CD8-positive, alpha-beta T cell (primary cell): ENCODE measurements at places on chromosomes 6 and 20.
A peak's percentile ranks its signal among the peaks of the same experiment; 100 is the strongest.

GRCh38 chr6:100998111-100998510 is 117.0 kb upstream of the ASCC3 start:
- no peak for DNase-seq

DNA sequence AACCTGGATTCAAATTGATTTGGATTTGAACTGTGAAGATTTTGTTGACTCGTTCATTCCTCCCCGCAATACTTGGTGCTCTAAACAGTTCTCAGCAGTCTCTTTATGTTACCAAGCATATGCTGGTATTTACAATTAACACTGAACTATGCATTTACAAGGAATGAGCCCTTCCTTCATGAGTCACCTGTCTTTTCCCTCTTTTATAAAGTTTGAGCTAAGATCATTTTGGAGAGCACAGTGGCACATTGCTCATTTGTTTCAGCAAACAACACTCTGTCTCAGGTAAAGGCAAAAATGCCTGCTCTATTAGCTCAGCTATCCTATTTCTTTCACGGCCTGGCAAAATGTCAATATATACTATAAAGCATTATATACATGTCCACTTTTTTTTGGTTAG is 285.4 kb downstream of the PHACTR1 start:
- no peak for DNase-seq

- DNase-seq, result no peak
These were observed 1.3 kb downstream of the OXT start for GRCh38 chr20:3072530-3073250.

GRCh38 chr20:41508335-41508734 is 109.8 kb downstream of the CHD6 start:
- no peak for DNase-seq

- DNase-seq, result no peak
These were observed 25.7 kb upstream of the TUBB2A start for GRCh38 chr6:3183066-3183465.

DNA sequence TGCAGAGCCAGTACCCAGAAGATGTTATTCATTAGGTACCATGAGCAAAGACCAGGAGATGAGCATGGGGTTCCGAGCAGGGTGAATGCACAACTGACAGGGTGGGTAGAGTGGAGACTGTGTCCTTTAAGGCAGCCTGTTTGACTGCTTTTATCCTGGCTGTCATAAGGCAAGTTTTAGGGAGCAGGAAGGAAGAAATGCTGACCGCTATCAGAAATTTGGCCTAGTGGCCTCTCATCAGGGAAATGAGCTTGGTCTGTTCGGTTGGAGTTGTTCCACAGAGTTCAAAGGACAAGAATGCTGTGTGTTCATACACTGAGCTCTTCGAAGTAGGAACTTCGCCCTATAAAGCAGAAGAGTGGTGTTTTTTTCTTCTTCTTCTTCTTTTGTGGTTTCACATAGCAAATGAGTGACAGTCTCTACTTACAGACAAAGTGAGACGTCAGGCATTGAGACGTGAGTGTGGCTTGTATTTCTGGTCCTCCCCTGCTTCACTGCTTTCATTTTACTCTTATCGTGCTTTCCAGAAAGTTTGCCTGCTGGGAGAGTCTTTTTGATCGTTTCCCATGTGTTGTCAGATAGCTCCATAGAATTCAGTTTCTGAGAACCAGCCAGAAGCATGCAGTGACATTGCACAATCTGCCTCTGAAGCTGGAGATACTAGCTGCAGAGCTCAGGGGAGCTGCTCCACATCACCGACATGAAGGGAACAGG is at the start of gene CASS4:
Gene CASS4 (plus strand): TSS at position 502 of the 714 bp plus-strand sequence. CDS start 199 bp downstream, at position 701.
- DNase-seq, result peak; percentile 45

GRCh38 chr20:16027686-16028085 is 545.6 kb downstream of the KIF16B start:
- DNase-seq, result no peak

DNA sequence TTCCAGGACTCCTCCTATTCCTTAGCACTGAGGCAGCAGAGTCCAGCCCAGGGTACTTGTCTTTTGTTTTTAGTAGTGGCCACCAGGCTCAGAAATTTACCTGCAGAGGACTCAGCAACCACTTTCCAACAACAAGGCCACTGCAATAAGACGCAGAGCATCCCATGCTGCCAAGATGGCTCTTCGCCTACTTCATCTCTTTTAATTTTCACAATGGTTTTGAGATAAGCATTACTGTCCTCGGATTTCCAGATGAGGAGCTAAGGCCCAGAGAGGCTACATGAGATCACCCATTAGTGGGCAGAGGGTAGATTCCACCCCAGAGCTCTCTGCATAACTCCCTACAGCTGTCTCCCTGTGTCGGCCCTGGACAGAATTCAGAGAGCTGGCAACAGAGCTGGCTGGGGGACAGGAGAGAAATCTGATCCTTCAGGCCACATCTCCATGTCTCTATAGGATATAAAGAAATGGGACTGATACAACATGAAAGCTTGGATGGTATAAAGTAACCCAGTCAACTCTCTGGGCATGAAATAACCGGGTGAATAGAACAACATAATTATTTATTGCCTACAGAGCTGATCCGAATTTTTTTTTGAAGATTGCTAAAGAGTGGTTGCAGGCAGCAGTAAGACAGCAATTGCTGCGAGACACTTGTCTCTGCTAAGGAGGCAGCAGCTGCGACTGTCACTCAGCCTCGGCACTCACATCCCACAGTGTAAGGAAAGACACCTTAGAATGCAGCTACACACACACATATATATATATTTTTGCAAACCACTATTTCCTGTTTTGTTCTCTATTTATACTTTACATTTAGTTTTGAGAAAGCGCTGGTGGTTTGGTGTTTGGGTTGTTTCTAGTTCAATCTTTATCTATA is 37.2 kb downstream of the SCML4 start:
- DNase-seq, result peak; percentile 75

DNA sequence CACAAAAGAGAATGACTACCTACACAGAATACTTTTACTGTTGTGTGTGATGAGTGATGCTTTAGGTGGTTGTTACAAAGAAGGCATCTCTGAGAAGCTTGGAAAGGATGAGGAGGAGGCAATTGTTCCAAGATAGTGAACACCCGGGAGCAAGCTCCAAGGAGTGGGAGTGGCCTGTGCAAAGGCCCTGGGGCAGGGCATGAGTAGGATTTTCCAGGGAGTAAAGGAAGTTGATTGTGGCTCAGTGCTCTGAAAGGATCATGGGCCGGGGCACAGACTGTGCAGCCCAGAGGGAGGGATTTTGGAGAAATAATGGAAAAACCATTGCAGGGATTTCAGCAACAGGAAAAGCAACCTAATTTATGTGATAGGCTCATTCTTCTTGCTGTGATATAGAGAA is 264.3 kb downstream of the CDH26 start:
- DNase-seq, result no peak

GRCh38 chr6:163373240-163373639 is 41.3 kb upstream of the QKI start:
- DNase-seq, result no peak

GRCh38 chr6:45415315-45415714 is 37.6 kb upstream of the SUPT3H start:
- DNase-seq, result no peak

GRCh38 chr6:129498541-129498940 is 211.4 kb downstream of the ARHGAP18 start:
- DNase-seq, result no peak

- DNase-seq, result no peak
These were observed 91.9 kb upstream of the SIRPA start for GRCh38 chr20:1803061-1803931.

DNA sequence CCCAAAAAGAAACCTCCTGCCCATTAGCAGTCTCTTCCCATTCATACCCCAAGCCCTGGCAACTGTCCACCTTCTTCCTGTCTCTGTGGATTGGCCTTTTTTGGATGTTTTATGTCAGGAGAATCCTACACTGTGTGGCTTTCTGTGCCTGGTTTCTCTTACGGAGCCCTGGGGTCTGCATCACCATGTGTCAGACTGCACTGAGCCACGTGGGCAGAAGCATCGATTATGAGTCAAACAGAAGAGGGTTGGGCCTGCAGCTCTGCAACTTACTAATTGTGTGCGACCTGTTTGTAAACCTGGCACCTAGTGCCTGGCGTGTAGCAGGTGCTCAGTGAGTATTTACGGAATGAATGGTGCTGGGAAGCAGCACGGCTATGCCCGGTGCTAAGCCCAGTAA is 62.6 kb downstream of the IGF2R start:
- no peak for DNase-seq

DNA sequence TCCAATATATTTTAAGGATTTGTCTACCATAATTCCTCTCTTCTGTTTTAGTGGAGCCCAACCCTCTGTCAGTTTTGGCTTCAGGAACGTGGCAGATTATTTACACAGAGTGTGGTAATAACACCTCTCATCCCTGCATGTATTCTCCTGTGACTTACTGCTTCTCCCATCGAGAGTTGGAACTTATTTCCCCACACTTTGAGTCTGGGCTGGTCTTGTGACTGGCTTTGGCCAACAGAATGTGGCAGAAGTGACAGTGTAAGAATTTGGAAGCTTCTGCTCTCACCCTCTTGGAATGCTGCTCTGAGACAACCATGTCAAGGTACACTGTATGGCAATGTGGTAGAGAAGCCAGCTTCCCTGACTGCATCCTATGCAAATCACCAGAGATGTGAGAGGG is 407.7 kb downstream of the EPM2A start:
- no peak for DNase-seq

- no peak for DNase-seq
These were observed 506.6 kb upstream of the NOX3 start for GRCh38 chr6:155962276-155962675.
